ENCODE measurements at places on chromosomes 5 and 9. TPM values are rescaled to one million over a fixed set of nuclear protein-coding genes. Genes with fewer than 3 reads are reported as not detected.

DNA sequence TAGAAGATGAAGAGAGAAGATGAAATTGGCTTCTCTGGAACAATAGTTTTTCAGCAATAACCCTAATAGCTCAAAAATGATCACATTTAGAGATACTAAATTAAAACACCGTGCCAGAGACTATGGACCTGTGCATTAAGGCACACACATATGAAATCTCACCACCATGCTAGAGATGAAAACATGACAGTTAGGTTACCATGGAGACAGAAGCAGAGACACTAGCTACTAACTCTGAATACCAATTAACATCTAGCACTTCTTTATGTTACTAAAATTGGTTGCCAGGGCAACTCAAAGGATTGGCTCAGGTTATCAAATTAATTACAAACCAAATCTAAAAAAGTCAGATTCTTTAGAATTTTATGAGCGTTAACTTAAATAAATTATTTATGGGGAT lies 337.7 kb downstream of the PLK2 start:
- no peak for DNase-seq

DNA sequence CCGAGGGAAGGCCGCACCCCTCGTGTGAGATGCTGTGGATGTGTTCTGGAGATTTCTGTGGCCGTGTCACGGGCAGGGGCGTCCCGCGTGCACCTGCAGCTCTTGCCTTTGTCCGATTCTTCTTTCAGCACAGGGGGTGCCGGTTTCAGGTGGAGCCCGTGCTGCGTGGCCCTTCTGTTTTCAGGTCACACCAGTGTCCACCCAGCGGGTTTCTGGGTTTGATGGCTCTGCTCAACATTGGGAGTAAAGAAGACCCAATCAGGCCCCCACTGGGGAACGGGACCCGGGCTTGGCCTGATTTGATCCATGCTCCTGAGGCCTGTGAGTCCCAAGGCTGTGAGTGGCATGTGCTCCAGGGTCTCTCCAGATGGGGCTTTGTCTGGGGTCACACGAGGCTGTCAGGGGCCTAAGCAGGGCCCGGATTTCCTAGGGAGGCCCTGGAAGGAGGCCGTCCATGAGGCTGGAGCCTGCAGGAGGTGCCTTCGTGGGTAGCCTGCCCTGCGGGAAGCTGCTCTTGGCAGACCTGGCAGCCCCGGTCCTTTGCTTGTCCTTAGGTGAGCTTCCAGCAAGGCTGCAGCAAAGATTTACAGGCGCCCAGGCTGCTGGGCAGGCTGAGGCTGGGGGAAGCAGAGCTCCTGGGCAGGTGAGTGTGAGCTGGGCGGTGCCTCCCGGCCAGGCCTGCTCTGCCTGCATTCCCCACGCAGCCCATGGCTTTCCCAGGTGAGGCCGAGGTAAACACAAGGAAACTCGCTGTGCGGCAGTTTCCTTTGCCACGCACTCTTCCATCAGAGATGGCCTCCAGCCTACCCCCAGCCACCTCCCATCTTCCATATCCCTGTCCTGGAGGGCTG lies 12.8 kb downstream of the MRPL36 start:
- peak; percentile 52 for DNase-seq

- peak; percentile 78 for DNase-seq
Measured at GRCh38 chr5:10563110-10563944, 543 bp upstream of the ANKRD33B start.

DNA sequence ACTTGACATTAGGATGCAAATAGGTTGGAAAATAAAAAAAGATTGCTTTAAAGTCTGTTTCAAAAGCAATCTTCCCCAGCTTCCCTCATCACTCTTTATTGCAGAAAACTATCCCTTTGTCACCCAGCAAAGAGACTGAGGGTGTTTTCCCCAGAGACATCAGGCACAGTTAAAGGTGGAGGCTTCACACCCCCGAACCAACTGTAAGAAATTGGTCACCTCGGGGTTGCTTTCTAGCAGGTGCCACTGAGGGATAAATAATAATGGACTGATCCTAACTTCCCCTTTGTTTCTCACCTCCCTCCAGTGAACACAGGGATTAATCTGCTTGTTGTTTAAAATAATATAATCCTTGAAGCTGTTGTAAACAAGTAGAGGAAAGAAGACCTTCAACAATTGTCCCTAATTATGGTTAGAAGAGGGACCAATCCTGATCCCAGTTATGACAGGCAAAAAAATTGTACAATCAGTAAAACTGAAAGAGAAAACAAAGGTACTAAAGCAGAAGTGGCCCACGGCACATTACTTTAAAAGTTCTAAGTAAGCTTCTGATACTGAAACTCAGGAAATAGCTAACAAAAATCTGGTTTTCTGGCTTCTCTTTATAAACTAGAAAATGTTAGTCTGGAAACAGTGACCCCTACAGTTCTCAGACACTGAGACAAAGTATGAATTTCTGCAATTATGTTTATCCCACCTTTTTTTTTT lies 6.6 kb upstream of the PCSK1 start:
- DNase-seq = no peak

DNA sequence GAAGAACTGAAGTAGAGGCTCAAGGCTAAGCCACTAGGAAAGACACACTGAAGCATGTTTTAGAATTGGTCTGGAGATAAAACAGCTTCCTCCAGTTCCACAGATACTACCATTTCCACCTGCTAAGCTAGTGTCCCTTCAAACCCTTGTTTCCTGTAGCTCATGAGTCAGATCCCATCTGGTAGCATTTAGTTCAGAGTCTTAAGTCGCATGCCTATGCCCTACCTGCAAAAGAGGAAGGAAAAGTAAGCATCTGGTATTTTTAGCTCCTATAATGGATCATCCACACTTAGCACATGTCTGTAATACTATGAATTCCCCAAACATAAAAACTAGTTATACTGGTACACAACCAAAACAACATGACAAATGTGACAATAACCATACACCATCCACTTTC lies 92.1 kb downstream of the CDKN2A start:
- no peak for DNase-seq

GRCh38 chr9:4086119-4087090 lies 213.5 kb downstream of the GLIS3 start:
- DNase-seq = no peak

CTNNAL1 gene
- total RNA-seq = 177 TPM

TTC1 gene
- total RNA-seq = 47.2 TPM

PCDHB7 gene
- total RNA-seq = 5.0 TPM

TSSK1B gene
- 0.36 TPM for total RNA-seq

CDO1 gene
- 72.8 TPM for total RNA-seq

All from sciatic nerve (tissue), 2 donors.